ENCODE measurements at places on chromosomes 5 and 9.

- no peak for DNase-seq
These were observed 19.8 kb downstream of the BARHL1 start for GRCh38 chr9:132602207-132602606.

- no peak for DNase-seq
These were observed 9.9 kb downstream of the FSD1L start for GRCh38 chr9:105457560-105458294.

DNA sequence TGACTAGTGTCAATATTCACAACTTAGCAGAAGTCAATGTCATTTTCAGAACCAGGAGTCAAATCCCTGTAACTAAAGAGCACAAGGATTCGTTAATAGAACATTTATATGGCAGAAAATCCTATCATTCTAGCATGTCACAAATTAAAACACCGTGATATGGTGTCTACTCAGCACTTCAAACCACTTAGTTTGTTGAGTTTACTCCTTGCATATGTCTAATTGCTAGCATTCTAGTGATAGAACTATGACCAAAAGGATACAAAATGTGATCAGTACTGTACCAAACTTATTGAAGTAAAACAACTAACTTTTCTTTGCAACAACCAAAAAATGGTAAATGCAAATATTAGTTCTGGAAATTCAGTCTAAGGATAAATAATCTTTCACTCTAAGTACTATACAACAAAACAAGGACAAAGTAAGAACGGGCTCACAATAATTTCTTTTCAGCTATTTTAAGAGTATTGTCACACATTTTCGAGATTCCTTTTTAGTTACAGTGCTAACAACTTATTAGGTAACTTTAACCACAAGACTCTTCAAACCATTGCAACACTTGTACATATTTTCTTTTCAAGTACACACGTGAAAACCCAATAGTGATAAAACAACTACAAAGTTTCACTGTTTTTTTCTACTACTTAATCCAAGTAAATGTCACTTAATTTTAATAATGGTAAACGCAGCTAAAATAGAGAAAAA lies 845.2 kb upstream of the CDH10 start:
- peak; percentile 1 for DNase-seq

- DNase-seq, result peak; percentile 55
These were observed 179.3 kb downstream of the C9orf152 start for GRCh38 chr9:110028676-110029075.

- DNase-seq, result peak; percentile 11
These were observed 117.9 kb downstream of the ANXA1 start for GRCh38 chr9:73269430-73270101.

DNA sequence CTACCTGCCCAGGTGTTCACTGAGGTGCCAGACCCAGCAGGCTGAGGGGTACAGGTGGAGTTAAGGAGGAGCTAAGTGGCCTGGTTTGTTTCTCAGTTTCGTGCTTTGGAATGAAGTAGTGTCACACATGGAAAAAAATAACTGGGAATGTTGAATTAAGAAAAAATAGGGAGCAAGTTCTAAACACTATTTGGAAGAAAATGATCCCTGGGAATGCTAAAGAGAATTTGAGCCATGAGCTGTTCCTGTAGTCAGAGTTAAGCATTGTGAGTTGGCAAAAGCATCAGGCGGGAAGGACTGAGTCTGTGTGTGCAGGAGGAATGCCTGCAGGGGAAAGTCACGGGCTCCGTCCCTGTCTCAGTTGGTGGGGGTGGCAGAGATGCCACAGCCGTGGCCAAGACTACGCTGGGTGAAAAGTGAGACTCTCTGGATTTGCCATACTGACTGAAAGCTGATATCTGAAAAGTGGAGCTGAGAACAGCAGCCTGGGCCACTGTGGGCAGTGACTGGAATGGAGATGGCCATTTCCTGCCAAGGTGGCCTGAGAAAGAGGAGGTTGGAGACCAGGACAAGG lies 37.0 kb downstream of the SYK start:
- no peak for DNase-seq

DNA sequence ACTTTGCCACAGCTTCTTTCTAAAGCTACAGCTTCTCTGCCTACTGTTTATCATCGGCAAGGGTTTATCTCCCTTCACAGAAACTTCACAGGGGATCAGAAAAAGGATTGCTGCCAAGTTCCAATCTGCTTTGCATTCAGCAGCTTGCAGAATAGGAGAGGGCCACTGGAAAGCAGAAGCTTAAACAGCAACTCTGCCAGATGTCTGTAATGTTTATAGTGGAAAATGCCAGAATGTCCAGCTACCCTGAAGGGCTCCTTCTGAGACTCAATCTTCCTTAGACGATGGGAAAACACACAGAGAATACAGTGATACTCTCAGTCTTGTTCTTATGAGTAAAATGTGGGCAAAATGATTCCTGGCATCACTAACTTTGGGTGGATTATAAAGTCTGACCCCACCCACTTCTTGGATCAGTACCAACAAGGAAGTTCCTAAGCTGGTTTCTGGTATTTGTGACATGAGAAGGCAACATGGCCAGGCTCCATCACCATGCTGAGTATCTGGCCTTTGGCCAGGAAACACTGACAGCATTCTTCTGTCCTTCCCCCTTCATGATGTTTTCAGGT lies 19.0 kb downstream of the STOM start:
- peak; percentile 97 for DNase-seq

DNA sequence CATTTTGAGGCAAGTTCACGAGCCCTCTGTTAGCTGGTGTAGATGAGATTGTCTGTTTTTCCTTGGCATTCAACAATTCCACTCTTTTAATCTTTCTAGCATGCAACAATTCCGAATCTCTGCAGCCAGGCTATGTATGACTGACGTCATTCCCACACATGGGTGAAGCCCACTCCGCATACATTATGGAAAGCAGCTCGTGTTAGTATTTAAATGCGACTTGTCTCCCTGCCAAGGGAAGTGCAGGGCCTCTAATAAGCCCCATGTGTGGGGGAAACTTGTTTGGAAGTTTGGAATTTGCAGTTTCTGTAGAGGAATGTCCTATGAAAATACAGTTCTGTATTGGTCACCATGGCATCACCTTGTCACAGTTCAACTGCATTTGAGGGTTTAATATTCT lies 146.0 kb upstream of the FBXL7 start:
- peak; percentile 91 for DNase-seq

GRCh38 chr9:34493972-34494535 lies 28.7 kb downstream of the ENHO start:
- peak; percentile 52 for DNase-seq

DNA sequence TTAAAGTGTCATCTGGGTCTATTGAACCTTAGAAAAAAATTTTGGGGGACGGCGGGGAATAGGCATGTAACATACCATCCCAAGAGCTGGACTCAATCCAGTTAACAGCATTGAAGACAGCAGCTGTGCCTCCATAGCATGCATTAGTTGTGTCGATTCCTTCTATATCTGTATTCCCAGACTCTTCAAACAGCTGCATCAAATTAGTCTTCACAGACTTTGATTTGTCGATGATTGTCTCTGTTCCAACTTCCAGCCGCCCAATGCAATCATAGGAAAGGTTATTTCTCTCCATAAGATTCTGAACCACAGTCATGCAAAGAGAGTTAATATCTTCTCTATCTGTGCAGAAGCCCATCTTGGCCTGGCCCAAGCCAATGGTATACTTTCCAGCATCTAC lies 14.8 kb downstream of the HMGCS1 start:
- DNase-seq, result no peak

DNA sequence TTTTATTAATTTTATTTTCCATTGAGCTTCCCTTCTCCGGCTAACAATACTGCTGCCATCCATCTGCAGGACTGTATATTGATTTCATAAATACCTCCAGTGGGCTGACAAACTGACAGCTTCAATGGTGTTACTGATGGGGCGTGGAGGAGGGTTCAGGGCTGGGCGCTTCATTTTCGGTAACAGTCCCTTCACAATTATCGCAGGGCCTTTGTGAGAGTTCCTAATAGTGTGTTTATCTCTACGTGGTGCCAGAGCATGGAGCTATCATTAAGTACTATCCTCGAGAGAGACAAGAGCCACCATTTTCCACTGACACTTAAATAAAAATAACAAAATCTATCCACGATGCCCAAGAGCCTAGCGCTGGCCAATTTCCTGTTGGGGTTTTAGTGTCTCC lies 307.0 kb upstream of the PANK3 start:
- no peak for DNase-seq

- no peak for DNase-seq
These were observed 25.8 kb downstream of the NR2F1 start for GRCh38 chr5:93608855-93609254.

DNA sequence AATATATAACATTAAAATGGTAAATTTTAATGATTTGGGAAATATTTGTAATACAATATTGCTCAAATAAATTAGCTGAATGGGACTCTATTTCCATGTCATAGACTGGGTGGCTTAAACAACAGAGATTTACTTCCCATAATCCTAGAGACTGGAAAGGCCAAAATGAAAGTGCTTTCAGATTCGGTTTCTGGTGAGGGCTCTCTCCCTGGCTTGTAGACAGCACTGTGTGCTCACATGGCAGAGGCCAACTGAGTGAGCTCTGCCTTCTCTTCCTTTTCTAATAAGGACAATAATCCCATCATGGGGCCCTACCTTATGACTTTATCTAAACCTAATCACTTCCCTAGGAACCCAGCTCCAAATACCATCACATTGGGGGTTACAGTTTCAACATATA lies 196.2 kb downstream of the MARCHF11 start:
- no peak for DNase-seq

- no peak for DNase-seq
These were observed 535.9 kb upstream of the SEMA6A start for GRCh38 chr5:117110548-117110947.

DNA sequence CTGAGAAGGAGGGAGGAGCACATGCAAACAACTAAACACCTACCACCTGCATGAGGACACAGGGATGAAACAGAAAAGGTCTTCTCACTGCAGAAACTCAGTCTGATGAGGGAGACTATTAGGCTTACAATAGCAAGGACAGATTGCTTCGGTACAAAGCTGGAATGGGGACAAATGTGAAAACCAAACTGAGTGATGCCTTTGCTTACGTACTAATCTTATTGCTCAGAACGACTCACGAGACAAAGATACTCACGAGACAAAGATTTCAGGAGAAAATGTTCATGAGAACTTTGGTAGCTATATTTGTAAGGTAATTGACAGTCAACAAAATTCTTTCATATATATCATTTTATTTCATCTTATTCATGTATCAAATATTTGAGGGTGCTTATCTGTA lies 71.9 kb upstream of the TAF1L start:
- peak; percentile 34 for DNase-seq

- DNase-seq, result no peak
These were observed 218.1 kb upstream of the DMRTA1 start for GRCh38 chr9:22228542-22228941.

- no peak for DNase-seq
These were observed 20.2 kb downstream of the NIPSNAP3B start for GRCh38 chr9:104784098-104784497.

GRCh38 chr5:108541836-108542235 lies 159.9 kb upstream of the FBXL17 start:
- DNase-seq, result no peak

GRCh38 chr5:36285837-36286615 lies 15.7 kb downstream of the RANBP3L start:
- no peak for DNase-seq

GRCh38 chr5:151134228-151134627 lies 23.4 kb downstream of the ANXA6 start:
- no peak for DNase-seq

- no peak for DNase-seq
These were observed 33.9 kb downstream of the GOLGA1 start for GRCh38 chr9:124906966-124907365.

DNA sequence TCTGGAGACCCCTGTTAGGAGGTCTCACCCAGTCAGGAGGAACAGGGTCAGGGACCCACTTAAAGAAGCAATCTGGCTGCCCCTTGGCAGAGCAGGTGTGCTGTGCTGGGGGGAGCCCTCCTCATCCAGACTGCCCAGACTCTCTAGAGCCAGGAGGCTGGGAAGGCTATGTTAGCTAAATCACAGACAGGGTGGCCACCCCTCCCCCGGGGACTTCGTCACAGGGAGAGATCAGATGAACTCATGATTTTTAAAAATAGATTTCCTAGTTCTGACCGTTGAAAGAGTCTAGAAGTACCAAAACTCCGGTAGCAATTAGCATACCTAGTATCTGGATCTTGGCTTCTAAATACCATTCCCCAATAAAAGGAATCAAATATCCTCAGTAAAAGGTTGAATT lies 35.0 kb upstream of the FOXB2 start:
- peak; percentile 65 for DNase-seq

DNA sequence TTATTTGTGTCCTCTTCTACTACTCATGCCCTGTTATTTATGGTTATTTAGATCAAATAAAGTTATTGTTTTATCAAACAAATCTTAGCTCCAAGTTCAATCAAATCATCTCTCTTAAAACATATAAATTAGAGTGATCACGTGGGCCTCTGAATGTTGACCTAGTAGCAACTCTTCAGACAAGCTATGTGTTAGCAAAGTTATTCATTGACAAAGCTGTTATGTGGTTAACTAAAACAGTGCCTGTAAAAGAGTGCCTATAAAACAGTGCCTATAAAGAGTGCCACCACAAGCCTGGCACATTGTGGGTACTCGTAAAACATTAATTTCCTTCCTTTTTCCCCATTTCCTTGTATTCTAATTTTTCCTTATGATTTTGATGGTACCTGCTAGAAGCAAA lies 421.9 kb downstream of the HCN1 start:
- DNase-seq, result no peak

DNA sequence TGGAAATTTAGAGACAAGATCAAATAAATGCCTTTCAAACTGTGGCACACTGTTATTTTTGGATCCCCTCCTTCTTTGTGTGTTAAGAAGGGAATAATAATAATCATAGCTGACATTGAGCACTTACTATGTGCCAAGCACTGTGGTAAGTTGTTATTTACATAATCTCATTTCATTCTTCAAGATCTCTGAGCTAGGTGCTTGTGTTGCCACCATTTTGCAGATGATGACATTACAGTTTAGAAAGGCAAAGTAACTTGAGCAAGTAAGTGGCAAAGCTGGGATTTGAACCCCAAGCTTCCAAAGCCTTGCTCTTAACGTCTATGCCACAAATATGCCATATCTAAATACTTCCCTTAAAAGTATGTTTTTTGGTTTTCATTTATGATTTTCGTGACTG lies 121.8 kb upstream of the TMEM161B start:
- no peak for DNase-seq

DNA sequence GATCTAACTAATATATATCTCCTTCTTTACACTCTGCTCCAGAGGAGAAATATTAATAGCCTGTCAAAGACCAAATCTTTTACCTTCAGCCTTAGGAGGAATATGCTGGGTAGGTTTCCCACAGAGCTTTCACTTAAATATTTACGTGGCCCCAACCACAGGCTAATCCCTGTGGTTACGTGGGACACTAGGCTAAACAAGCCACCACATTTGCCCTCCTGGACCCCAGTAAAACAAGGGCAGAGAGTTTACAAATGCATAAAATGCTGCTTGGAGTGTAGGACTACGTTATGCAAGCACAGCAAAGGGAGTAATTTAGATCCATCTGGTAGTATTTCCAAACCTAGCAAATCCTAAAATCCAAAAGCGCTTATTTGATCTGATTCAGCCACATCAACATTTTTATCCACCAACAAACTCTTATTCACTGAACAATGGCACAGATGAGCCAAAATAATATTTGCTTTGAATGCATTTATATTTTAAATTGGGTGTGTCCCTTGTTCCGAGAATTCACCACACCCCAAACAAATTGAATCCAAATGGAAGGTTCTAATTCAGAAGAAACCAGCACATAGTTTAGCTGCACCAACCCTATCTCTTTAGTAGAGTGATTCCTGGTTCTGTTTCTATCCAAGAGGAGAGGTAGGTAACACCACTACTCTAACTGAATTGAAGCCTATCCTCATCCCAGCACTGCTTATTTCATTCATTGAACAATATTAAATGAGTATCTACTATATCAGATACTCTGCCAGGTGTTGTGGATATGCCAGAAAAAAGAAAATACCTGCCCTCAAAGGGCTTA lies 179.0 kb downstream of the TSSK1B start:
- DNase-seq, result no peak

Measured in fibroblast of skin of back (primary cell).